Ascending aorta (tissue), 2 donors: ENCODE measurements at places on chromosomes 11 and 22.

GRCh38 chr11:33052231-33052630, 12.9 kb downstream of the TCP11L1 start:
- no peak for DNase-seq

DNA sequence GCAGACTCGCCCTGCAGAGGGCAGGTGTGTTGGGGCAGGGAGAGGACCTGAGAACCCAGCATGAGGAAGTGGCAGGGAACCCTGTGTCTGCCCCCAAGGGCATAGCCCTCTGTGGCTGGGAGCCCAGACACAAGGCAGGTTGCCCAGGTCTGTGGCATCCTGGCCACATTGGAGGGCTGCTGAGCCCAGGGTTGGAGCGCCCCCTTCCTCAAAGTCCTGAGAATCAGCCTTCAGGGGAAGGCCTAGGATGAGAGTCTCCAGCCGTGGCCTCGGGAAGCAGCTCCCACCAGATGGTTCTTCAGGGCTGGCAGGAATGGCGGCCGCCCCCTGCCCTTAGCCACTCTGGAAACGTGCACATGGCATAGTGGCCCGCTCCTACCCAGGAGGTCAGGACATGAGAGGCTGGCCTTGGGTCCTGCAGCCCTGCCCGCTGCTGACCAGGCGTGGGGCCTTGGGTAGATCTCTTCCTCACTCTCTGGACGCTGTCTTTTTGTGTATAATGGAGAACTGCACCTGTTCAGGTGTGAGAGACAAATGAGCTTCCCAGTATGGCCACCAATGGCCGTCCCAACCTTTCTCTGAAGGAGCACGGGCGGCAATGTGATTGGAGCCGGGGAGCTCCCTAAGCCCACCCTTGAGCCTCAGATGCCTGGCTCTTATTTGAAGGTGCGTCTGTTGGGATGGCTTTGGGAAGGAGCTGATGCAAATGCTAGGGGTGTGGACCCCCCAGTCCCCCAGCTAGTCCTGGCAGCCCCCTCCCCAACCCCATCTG, 4.6 kb upstream of the CDC42BPG start:
- no peak for DNase-seq

DNA sequence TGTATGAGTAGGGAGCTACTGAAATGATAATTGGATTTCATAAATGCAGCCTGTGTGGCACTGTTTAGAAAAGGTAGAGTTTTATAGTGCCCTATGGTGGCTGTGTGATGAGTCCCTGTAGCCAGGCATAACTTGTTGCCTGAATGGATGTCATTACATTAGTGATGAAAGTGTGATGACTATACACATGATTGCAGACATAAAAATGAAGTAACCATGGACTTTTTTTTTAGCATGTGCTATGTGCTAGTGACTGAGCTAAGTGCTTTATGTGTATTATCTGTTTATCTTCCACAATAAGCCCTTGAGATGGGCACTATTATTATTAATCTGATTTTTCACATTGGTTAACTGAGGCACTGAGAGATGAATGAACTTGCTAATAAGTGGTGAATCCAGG, 13.5 kb upstream of the GRAMD1B start:
- no peak for DNase-seq

- DNase-seq: no peak
These were observed 463 bp downstream of the RAD9A start for GRCh38 chr11:67392183-67392715.
